Liver (tissue), 10 donors: ENCODE measurements at places on chromosomes 12 and 14.
A peak's percentile ranks its signal among the peaks of the same experiment; 100 is the strongest.

GRCh38 chr12:128818065-128819022 lies 5.4 kb downstream of the SLC15A4 start:
- H3K4me1 ChIP-seq: peaks cover 18% of the 10 kb centered on the region
- no peak overlapping the region for H3K4me3 ChIP-seq
- peak overlapping the region; percentile 98 for H3K27ac ChIP-seq
- H3K36me3 ChIP-seq: peaks cover 8% of the 10 kb centered on the region
- H3K27me3 ChIP-seq: no peaks in the 10 kb centered on the region
- no peak for DNase-seq

DNA sequence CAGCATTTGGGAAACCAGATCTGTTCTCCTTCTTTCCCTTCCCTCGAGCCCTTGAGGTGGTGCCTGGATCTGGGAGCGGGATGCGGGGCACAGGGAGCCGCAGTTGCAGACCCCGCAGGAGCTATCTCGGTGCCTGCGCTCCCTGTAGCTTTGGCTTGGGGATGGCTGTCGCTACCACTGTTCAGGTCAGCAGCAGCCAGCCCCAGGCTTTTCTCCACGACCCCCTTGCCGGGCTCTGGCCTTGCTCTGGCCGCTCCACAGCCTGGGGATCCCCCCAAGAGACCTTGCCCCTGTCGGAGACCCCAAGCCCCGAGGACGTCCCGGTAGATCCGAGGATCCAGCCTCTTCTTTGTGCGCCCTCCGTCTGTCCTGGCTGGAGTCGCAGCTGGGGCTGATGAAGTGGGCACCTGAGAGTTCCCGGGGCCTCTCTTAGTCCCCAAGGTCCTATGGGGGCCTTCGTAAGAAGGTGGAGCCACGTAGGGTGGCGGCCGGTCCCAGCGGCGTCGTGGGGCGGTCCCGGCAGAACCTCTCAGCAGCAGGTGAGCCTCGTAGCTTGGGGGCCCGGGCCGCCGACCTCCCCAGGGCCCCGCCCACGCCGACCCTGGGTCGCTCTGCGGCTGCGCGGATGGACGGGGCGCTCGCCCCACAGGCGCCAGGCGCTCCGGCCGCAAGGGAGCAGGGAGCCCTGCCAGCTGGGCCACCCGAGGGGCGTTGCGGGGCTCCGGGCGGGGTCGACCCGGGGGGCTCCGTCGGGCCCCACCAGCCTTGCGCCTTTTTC lies 1.3 kb downstream of the DDN start:
- H3K36me3 ChIP-seq: peaks cover 18% of the 10 kb centered on the region
- peak overlapping the region; percentile 11 for H3K4me3 ChIP-seq
- no peak for DNase-seq
- peaks cover 20% of the 10 kb centered on the region for H3K4me1 ChIP-seq

DNA sequence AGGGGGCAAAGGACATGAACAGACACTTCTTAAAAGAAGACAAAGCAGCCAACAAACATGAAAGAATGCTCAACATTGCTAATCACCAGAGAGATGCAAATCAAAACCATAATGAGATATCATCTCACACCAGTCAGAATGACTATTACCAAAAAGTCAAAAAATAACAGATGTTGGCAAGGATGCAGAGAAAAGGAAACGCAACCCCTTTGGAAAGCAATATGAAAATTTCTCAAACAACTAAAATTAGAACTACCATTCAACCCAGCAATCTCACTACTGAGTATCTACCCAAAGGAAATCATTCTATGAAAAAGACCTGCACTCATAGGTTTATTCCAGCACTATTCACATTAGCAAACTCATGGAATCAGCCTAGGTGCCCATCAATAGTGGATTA lies 25.6 kb downstream of the MDM1 start:
- H3K4me3 ChIP-seq: no peak overlapping the region
- DNase-seq: no peak
- H3K27ac ChIP-seq: no peak overlapping the region

DNA sequence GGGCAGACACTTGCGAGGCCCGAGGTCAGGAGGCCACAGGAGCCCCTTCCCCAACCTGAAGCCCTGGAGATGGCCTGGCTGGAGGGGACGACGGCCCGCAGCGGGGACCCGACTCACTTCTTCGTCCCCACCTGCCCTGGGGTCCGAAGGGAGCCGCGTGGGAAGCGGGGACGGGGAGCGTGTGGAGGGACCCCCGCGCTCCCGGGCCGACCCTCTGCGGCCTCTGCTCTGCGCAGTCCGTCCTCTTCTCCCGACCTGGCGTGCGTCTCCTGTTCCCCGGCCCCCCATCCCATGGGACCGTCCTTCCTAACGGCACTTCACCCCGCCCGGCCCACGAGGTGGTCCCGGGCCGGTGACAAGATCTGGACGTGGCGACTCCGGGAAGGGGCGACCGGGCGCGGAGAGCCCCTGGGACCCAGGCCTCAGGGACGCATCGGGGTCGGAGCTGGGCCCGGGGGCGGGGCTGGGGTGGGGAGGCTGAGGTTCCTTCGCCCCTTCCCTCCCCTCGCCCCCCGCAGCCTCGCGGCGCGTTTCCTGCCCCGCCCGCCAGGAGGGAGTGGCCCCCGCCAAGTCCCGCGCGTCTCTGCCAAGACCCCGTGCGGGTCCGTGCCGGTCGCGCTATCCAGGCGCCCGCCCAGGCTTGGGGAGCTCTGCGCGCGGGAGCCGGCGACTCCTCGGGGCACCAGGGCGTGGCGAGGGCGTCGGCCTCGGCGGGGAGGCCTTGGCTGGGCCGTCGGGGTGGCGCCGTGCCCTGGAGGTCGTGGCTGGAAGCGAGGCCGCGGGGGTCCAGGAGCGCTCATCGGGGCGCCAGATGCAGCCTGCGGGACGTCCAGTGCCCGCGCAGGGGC lies 97.1 kb downstream of the TNFAIP2 start:
- H3K27ac ChIP-seq: no peak overlapping the region
- no peaks in the 10 kb centered on the region for H3K27me3 ChIP-seq
- peaks cover 4% of the 10 kb centered on the region for H3K4me1 ChIP-seq
- H3K4me3 ChIP-seq: no peak overlapping the region
- H3K36me3 ChIP-seq: no peaks in the 10 kb centered on the region

DNA sequence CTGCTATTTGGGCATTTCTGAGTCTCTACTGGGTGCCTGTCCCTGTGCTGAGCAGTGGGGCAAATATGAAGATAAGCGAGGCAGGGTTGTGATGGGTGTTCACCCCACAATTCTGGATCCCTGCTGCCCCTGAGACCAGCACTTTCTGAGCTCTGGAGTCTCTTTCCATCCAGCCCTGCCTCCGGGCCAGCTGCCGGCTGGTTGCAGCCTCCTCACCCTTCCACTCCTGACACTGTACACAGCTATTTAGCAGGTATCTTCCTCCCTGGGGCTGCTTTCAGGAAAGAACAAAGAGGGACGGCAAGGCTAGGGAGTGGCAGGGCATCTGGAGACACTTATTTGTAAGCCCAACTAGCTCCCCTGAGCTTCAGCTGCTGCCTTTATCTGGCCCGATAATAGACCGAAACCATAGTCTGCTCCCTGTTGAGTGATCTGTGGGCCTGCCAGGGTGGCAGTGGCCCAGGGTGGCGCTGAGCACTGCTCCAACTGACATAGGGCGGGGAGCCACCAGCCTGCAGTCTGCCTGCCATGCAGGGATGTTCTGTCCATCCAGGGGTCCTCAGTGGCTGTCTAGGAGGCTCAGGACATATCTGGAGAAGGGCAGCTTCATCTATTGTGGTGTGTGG lies 7.6 kb upstream of the KRT80 start:
- H3K4me1 ChIP-seq: no peaks in the 10 kb centered on the region
- no peaks in the 10 kb centered on the region for H3K27me3 ChIP-seq
- no peak for DNase-seq
- no peaks in the 10 kb centered on the region for H3K36me3 ChIP-seq

GRCh38 chr12:8664228-8664913 lies 1.7 kb upstream of the MFAP5 start:
- no peak overlapping the region for H3K27ac ChIP-seq
- H3K4me1 ChIP-seq: no peaks in the 10 kb centered on the region
- no peaks in the 10 kb centered on the region for H3K36me3 ChIP-seq
- DNase-seq: no peak
- H3K27me3 ChIP-seq: no peaks in the 10 kb centered on the region
- no peak overlapping the region for H3K4me3 ChIP-seq

DNA sequence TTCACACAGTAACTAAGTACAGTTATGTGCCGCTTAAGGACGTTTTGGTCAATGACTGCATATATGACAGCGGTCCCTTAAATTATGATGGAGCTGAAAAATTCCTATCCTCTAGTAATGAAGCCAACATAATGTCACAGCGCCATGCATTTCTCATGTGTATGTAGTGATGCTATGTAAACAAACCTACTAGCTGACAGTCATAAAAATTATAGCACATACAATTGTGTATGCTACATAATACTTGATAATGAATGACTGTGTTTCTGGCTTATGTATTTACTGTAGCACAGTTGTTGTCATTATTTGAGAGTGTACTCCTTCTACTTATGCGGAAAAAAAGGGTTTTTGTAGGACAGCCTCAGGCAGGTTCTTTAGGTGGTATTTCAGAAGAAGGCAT lies 99.7 kb downstream of the DACT1 start:
- no peak overlapping the region for H3K4me3 ChIP-seq
- H3K27me3 ChIP-seq: peaks cover 3% of the 10 kb centered on the region
- no peaks in the 10 kb centered on the region for H3K4me1 ChIP-seq
- no peak for DNase-seq
- H3K27ac ChIP-seq: no peak overlapping the region
